ENCODE measurements at places on chromosomes 3 and 15.

DNA sequence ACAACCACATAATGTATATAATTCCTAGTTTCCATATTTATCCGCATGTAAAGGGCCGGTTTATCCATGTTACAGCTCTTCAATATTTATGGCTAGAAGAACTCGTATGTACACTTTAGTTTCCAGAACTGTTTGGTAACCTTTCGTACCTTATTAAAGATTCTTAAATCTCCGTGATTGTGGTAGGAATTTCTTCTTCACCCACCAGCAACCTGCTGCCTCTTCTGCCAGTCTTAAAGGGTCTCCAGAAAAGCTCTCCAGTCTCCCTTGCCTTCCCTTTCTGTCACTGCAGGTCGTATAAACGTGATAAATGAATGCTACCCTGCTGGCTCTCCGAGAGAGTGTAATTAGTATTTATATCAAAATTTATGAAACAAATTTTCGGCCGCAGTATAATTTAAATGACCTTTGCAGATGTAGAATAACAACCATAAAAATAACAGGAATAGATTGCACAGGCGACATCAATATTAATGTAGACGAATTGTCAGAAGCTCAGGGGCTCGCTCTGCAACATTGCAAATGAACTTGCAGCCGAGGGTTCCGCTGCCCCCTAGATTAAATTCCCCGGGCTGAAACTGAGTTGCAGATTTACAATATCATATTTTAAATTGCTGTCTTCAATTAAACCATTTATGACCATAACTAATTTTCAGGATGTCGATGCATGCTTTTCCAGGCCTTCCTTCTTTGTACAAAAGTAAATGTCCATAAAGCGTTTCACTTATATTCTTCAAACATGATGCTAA, 5.4 kb downstream of the ZIC1 start:
- no peak for DNase-seq

DNA sequence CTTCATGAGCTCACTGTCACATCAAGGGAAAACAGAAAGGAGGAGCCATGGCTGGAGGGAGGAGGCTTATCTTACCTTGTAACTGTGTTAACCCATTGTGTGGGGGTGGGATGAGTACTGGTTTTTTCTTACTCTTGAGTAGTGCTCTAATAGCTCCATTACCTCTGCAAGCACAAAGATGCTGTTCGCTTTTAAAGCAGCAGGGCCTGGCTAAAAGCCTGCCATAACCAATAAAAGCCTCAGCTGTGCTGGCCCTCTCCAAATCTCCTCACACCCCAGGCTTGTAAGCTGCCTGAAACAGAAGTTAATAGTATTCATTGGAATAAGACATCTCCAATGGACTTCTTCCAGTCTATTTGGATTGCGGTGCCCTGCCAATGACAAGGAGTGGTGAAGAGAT, 544.1 kb downstream of the TUSC7 start:
- DNase-seq = peak; percentile 14

GRCh38 chr3:25403968-25404367, 24.1 kb upstream of the RARB start:
- DNase-seq = no peak

DNA sequence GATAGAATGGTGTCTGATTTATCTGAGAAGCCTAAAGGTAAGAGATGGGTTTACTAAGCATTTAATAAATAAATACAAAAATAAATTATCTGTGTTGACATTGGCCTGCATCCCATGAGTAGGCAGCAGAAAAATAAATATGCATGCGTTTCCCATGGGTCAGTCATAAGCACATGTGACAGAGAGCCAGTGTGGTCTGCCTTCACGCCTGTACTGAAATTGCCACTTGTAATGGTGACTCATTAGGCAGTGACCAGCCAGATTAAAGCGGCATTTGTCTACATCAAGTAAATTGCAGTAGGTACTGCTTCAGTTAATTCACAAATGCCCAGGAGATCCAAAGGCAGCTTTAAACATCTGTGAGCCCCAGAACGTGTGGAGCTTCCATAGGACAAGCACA, 399.6 kb downstream of the NAALADL2 start:
- DNase-seq = no peak

GRCh38 chr15:95556866-95557225, 773.7 kb upstream of the NR2F2 start:
- peak; percentile 63 for DNase-seq

- no peak for DNase-seq
Measured at GRCh38 chr3:148763986-148764935, 63.4 kb upstream of the CPB1 start.

DNA sequence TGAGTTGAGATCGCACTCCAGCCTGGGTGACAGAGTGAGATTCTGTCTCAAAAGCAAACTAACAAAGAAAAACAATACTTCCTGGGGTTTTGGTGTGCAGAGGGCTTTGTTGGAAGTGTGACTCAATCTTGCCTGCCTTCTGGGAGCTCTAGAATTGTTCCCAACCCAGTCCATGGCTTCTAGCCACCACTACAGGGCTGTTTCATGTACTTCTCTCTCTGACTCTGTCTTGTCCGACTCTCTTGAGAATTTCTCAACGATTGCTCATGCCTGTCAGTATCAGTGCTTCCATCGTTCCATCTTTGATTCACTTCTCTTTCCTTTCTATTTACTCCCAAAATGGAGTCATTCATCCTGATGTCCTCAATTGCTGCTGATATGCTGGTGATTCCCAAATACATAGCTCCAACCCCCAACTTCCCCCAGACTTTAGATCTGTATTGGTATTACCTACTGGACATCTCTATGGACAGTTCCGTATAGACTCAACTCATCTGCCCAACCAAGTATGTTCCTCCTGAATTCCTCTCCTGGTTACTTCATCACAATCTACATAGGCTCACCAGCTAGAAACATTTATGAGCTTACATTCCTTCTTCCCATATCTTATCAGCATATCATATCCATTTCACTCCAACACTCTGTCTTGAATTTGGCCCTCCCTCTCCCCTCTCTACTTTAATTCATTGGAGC, 1.8 kb upstream of the AP2M1 start:
- DNase-seq = no peak

GRCh38 chr3:81707996-81708395, 53.4 kb downstream of the GBE1 start:
- no peak for DNase-seq

DNA sequence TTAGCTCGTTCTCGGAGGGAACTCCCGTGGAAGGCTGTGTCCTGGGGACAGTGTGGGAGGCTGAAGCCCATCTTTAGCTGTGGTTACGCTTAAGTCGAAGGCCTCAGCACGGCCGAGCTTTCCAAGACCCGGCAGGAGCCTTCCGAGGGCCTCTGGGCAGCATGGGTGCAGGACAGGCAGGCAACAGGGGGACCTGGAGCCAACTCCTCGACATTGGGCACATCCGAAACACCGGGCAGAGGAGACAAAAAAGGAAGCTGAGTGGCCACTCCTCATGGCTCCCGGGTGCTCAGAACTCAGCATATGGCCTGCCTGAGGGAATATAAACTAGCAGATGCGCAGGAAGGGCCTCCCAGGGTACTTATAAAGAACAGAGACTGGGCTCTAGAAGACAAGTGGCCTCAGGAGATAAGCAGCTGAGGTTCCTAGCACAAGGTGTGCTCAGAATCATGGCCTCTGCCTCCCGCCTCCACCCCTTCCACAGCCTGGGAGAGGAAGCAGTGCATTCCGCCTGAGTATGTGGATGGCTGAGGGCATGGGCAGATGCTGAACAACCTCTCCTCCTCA, 34.1 kb downstream of the ABTB1 start:
- no peak for DNase-seq

DNA sequence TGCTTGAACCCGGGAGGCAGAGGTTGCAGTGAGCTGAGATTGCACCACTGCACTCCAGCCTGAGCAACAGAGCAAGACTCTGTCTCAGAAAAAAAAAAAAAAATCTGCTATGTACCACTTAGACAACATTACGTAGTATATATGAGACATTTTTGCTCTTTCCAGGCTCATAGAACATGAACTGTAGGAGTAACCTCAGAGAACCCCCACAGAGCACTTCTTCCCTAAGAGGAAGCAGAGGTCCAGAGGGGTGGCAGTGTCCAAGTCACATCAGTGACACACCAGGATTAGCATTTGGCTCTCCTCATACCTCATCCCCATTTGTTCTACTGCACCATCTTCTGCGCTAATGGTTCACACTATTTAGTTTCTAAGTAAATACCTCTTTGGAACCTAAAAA, 33.7 kb downstream of the ARRDC4 start:
- no peak for DNase-seq

DNA sequence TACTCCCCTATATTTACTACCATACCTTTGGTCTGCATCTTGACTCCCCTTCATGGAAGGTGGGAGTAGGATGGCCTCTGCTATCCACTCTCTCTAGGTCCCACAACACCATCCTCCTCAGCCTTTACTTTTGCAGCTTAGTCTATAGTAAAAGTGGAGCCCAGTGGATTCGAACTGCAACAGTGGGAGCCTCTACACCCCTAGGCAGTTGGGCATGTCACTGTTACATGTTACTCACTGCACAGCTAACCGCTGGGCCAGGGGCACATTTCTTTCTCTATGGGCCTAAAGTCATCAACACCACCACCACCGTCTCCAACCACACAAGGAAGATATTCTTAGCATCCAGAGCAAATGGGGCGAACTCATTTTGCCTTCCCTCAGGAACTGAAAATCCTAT, 62.9 kb downstream of the KLF13 start:
- no peak for DNase-seq

- DNase-seq = no peak
Measured at GRCh38 chr15:70172566-70173225, 75.0 kb upstream of the TLE3 start.

- no peak for DNase-seq
Measured at GRCh38 chr3:122892118-122892960, 97.5 kb downstream of the SLC49A4 start.

DNA sequence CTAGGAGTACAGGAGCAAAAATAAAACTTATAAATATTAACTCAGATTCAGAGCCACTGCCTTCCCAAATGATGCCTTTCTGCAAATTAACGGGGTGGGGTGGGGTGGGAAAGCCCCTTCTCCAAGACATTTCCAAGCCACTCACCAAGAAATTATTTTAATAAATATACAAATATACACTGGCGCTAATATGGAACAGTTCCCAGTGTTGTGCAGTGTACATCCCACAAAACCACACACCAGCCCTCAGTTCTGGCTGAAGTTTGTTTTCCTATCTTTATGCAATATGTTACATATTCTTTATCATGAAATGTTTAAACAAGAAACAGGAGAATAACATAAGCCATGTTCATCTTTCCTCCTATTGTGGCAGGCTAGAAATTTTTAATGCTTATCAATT, 53.0 kb upstream of the GYG1 start:
- no peak for DNase-seq

- peak; percentile 58 for DNase-seq
Measured at GRCh38 chr15:82680200-82681102, 29.2 kb downstream of the AP3B2 start.

DNA sequence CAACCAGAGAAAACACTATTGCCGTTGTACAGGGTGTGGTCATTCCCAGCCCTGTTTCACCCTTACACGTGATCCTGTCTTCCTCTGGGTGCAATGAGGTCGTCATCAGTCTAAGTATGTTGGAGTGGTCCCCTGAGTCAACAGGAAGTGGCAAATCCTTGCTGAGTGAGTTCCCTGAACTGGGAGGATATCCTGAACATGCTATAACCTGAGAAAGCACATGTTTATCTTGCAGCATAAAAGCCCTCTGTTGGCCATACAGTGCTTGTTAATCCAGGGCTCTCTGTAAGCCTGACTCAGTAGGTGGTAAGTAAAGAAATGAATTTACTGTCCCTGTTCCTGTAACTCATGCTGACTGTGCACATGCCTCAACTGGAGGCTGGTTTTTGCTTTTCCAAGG, 477.8 kb upstream of the RGMA start:
- DNase-seq = no peak

GRCh38 chr3:74664606-74665005, 50.1 kb upstream of the CNTN3 start:
- DNase-seq = no peak

- no peak for DNase-seq
Measured at GRCh38 chr3:7504886-7505775, 644.2 kb downstream of the GRM7 start.

DNA sequence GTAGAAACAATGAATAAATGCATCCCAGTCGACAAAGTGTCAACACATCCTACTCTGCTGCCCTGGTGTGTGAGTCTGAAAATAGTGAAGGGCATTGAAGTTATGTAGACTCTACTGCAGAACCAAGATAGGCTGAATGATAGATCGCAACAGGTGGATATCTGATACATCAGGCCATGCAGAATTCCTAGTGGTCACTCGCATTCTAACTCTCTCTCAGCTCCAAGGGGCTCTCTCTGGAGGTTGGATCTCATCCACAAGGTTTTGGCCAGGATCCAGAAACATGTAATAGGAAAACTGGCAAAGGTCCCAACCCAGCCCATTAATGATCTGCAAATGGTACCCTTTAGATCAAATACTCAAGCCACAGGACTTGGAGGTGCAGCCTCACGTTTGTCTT, 514.1 kb downstream of the MAGI1 start:
- no peak for DNase-seq

DNA sequence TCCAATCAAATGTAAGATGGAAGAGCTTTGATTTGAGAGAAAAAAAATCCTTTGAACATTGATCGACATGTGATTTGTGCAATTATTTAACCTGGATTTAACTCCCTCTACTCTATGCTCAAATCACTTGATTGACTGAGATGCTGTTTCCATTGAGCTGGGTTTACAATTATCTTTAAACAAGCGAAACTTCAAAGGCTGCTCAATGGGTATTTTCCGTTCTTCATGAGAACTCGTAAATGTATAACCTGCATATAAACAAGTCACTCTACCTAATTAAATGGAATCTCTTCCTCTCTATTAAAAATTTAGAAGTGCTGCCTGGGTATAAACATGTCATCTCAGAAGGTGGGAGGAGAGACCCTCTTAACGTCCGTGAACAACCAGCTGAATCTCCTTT, 71.9 kb downstream of the ANXA2 start:
- no peak for DNase-seq

Data from HEK293T (cell line).